Fibroblast of skin of left quadriceps (primary cell): ENCODE measurements at places on chromosomes 3 and 15.
A peak's percentile ranks its signal among the peaks of the same experiment; 100 is the strongest.

- DNase-seq, result no peak
Observed at GRCh38 chr3:21330293-21330692, 420.7 kb downstream of the ZNF385D start.

DNA sequence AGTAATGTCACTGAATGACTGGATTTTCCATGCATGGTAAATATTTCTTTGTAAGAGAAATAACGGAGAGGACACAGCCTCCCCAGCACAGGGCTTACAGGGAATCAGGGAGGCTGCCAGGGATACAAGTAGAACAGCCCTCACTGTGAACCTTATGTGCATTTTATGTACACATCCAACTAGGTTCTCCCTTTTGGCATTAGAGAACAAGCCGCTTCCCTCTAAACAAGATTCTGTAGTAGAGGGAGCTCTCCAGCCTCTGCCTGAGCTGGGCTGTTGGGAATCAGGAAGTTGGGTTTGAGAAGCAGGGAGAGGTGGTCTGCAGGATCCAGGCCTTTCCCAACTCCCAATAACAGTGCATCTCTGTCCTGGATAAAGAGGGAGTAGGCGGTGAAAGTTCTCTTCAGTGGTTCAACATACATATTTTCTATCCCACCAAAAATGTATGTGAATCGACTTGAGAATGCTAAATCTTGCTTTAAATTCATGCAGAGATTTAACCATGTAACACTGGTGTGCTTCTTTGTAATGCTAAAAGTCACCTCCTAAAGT is 83.7 kb downstream of the ARNT2 start:
- no peak for DNase-seq

DNA sequence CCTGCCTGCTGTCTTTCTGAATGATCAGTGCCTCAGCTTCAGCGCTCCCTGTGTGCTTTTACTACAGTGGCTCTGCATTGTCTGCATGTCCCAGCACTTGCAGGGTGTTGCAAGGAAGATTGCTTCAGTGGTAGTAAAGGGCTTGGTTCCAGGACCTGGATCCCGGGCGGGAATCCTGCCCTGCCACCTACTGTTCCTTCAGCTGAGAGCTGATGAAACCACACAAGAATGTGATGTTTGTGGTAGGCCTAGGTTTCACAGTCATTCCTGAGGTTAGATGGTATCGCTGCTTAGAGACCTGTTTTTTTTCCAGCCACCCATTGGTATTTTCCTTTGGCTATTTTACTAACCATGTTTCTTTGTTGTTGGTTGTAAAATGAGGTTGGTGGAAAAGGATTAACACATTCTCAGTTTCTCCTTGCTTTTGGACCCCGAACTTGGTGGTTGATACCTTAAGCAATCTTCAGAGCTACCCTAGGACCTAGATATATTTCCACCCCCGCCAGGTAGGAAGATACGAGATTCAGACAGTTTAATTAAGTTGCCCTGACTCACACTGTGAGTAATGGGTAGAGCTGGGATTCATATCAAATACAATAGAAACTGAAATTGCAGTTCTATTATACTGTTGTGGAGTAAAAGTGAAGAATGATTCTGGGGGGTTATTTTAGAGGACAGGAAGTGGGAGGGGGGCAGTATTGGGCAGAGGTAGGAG is 11.4 kb downstream of the GPR87 start:
- DNase-seq, result peak; percentile 97

- no peak for DNase-seq
Observed at GRCh38 chr15:63075984-63076713, 33.6 kb downstream of the TPM1 start.

DNA sequence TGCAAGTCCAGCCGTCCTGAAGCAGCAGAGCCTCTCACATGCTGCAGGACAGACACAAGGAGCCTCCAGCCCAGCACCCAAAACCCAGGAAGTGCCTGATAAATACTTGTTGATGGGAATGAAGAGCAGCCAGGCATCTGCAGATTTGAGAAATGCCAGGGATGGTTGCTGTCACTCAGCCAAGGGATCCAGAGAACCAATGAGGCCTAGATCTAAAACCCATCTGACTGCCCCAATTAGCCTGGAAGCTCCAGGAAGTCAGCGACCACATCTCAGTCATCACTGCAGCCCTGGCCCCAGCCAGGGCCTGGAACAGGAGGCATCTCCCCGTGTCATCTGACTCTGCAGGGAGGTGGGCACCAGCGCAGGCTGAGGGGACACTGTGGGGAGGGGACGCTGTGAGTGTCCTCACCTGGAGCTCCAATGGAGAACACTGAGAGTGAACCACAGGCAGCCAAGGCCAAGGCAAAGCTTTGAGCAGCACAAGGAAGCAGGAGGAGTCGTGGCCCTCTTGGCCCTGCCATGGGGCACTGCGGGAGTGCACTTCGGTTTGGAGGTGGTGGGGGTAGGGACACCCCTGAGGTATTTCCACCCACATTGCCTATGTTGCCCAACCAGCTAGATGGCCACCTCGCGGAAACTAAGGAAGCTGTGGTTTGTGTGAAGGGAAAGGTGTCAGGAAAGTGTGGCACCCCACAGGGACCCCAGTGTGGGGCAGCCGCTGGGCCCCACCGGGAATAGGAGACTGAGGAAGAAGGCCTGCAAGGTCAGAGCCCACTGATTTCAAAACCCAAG is 229.5 kb downstream of the VPS13C start:
- DNase-seq, result no peak

GRCh38 chr3:14507757-14508504 is 32.2 kb downstream of the GRIP2 start:
- DNase-seq, result no peak

DNA sequence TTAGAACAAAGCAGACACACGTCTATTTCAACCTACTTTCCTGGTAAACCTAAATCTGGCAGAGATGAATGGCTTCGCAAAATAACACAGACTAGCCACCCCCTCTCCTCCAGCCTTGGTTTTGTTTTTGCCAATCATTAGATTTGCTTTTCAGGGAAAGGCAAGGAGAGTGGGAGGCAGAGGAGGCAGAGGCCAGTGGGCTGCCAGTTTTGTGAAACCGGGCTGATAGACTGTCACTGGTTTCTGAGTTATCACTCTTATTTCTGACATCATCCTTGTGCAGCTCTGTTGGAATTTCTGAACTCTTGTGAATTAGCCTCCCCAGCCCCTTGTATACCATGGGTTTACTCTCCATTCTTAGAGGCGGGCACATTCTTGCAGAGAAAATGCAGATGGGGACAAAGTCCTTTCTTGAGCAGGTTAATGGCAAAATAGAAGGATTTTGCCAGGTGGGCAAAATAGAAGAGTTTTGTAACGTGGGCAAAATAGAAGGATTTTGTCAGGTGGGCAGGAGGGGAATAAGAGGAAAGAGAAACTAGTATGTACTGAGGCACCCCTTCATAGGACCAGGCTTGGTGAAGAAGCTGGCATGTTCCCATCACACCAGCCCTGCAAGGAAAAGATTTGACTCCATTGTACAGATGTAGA is 3.2 kb upstream of the FEM1B start:
- DNase-seq, result no peak

- DNase-seq, result no peak
Observed at GRCh38 chr3:68017069-68017468, 362.7 kb upstream of the SUCLG2 start.

DNA sequence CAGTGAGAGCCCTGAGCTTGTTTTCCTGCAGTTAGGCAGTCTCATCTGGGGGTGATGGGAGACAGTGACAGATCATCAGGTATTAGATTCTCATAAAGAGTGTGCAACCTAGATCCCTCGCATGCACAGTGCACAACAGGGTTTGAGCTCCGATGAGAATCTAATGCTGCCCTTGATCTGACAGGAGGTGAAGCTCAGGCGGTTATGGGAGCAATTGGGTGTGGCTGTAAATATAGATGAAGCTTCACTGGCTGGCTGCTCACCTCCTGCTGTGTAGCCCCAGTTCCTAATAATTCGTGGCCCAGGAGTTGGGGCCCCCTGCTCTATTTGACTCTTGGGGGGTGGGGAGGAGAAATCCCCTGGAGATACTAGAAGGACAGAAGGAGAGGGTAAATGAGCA is 309.4 kb upstream of the STT3B start:
- DNase-seq, result no peak

DNA sequence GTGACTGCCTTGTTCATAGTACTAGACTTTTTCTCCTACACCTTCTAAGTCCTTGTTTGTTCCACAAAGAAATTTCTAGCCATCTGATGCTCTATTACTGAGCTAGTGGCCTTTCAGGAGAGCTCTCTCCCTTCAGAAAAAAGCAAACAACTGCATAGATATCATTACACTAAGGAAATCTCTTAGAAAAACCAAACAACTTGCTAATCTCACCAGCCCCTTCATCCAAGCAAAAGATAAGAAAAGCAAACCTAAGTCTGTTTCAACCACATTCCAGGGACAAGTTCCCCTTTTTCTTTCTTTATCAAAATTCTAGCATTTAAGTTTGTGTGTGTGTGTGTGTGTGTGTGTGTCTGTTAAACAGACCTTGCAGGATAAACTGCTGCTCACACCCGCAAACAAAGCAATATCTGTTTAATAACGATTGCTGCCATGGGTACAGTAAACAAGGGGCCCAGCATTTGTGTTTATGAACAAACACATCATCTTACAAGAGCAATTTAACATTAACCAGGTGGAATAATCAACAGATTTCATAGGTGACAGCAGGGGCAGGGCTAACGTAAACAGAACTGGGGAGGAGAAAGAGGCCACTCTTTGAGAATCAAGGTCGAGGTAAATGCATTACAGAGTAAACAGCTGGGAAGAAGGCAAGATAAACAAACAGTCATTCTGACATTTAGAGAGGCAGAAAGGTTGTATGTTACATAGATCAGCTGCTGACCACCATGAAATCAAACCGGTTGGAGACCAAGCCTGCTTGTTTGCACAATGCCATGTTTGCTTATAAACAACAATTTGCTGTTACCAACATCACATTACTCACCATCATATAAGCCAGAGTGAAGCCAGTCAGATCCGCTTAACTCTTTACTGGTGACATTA is 375.1 kb downstream of the FOXP1 start:
- no peak for DNase-seq

- no peak for DNase-seq
Observed at GRCh38 chr3:24361623-24362022, 133.0 kb downstream of the THRB start.

DNA sequence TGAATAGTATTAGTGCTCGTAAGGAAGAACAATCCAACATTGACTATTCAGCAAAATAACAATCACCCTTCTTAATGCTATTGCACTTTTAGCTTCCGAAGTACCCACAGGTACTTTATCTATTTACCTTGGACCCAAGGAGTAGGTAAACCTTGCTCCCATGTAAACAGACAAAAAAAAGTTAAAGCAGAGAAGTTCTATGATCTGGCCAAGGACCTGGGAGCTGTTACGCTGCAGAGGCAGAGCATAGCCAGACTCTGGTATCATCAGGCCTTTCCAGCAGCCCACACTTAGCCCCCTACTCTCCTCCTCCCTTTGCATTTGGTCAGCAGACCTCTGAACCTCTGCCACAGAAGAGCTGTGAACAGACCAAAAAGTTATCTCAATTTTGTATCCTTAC is 130.3 kb upstream of the TPM1 start:
- DNase-seq, result no peak

DNA sequence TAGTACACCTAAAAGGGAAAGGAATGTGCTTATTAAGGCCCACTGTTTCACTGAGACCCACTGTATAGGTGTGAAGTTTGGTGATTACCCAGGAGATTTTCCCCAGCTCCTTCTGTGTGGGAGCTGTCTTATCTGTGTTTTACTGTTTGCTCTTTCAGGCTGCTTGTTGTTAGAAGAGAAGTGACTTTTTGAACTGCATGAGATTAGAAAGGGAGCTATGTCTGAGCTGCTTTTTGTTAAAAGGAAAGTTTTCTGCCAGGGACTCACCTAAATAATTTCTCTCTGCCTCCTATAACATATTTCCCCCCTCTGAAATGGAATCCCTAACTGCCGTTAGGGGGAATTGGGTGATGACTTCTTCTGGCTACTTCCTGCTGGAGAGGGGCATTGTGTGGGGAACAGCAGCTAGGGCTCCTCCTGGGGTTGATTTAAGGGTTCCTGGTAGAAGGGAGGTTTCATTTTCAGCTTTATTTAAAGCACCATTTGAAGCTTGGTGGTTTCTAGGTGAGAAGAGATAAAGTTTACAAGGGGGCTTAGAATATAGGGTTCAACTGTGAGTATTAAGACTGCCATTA is 77.1 kb upstream of the ATP11B start:
- no peak for DNase-seq

DNA sequence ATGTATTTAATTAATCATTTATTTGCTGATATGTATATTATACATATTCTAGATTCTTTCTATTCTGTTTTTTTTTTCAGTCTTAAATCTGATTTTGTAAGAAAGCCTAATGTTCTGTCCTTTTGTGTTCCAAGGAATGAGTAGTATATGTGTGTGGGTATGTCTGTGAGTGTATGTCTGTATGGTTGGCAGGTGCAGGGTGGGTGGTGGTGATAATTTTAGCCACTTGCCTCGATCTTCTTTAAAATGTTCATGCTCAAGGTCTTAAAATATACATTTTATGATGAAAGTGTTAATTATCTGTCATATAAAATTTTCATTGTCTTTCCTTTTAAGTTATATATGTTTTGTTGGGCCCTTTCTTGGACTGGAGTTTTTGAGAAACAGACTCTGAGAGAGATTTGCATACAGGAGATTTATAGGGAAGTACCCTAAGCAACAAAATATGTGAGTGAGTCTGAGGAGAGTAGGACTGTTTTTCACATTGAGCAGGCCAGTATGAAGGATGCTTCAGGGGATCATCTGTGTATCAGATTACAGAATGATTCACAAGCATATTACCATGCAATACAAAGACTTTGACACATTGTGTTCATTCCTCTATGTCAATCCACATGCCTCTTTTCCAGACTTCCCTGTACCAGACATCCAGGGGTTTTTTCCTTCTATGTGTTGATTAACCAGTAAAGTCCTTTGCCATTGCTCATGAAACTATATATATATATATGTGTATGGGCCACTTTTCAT is 211.0 kb upstream of the DPPA4 start:
- DNase-seq, result no peak

DNA sequence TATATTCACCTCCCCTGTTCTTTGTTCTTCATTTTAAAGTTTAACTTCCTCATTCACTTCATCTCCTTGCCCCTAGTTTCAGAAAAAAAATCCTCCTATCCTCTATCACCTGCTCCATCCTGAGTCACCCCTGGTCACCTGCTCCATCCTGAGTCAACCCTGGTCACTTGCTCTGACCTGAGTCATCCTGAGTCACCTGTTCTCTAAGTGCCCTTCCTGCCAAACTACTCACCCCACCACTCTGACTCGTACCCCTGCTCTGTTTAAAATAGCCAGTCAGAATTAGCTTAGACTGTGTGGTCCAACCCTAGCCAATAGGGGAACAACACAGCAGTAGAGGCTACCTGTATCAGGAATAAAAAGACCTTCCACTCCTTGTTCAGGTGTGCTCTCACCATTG is 716.9 kb downstream of the ZBBX start:
- no peak for DNase-seq
